Common myeloid progenitor, CD34-positive (primary cell): ENCODE measurements at places on chromosomes 16 and 17.

DNA sequence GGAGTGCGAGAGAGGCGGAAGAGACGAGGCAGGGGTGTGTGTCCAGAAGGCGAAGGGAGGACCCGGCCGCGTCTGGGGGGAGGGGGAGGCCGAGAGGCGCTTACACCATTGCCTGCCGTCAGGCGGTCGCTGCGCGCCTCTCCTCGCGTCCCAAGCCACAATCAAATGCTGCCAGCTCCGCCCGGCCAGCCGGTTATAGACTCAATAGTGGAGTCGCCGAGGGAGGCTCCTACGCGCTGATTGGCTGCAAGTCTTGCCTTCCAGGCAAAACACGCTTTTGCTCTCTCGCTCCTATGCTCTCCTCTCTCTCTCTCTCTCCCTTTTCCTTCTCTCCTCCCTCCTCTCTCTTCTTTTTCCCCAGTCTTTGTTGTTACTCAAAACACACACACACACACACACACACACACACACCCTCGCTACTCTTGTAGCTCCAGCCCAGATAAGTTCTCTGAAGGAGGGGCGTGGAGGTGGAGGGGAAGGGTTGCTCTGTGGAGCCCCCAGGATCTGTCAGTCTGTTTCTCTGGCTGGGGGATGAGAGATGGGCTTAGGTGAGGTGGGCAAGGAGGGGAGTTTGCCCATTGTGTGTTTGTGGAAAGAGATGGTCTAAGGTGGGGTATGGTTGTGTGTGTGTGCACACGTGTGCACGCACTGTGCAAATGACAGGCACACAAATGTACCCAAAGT lies at the start of gene DLX3:
DLX3 (minus strand) TSS at position 170 of the 684 bp plus-strand sequence. CDS start 226 bp downstream, outside the sequence.
- DNase-seq = peak; percentile 39

GRCh38 chr16:52573365-52574299 lies 26.7 kb upstream of the TOX3 start:
- no peak for DNase-seq

GRCh38 chr17:39002991-39003715 lies 36.0 kb upstream of the FBXO47 start:
- peak; percentile 81 for DNase-seq

DNA sequence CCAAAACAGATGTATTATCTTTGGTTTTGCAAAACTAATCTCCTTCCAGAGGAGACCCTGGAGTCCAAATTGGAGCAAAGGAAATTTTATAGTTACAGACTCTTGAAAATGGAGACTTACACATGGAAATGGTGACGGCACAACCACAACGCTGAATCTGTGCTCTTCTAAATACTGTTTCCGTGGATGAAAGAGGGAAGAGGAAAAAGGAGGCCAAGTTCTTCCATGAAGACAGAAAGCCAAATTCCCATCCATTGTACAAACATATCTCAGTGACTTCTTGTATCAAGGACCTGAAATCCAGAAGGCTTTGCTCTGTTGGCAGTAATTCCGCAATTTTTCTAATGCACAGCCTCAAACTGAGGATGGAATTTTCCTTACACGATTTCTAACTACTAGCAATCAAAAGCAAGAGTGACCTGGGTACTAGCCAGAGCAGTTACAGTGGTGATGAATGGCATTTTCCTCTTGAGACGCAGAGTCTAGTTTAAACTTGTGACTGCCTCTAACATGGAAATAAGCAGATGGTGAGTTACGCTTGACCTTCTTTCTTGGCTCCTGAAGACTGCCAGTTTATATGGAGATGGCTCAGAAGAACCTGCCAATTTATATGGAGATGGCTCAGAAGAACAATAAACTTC lies 38.5 kb downstream of the VPS53 start:
- no peak for DNase-seq

DNA sequence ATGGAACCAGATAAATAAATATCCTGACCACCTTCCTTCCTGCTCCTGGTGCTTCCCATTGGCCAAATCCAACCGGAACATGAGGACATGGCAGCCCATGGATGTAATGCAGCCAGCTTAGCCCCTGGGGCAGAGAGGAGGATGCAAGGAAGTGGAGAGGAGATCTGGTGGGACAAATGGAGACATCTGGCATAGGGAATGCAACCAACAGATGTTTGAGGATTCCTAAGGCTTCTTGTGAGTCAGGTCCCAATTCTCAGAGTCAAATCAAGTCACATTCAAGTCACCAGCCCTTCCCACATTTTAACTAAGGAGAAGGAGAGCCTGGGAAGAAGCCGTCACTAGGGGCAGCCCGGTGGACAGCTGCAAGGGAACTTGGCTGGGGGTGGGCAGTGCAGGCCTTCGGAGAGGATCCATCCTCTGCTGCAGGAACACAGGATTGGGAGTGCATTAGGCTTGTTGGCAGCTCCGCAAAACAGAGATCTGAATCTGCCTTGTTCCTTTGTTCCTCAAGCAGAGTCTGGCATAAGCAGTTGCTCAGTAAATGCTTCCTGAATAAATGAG lies 62.8 kb upstream of the HS3ST2 start:
- no peak for DNase-seq

DNA sequence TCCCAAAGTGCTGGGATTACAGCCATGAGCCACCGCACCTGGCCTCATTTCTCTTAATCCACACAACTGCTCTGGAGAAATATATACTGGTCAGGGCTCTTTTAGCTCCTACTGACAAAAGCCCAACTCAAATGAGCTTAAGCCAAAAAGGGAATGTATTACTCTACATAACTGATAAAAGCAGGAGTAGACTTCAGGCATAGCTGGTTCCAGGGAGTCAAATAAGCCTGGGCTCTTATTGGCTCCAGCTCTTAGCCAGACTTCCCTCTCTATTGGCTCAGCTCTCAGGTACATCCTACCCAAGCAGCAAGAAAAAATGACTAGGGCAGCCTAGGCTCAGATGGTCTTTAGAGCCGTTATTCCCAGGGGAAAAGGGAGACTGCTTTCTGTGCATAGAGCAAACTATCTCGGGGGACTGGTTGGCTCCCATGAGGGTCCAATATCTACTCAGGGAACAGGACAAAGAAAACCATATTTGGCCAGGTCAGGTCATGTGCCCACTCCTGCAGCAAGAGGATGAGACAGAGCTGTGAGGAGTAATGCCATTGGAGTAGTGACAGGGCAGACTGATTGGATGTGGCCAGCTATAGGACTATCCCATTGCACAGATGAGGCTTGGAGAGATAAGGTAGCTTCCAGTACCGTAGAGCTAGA lies 21.2 kb downstream of the TBX2 start:
- no peak for DNase-seq

GRCh38 chr16:1288813-1289476 lies 20.5 kb upstream of the UBE2I start:
- DNase-seq = no peak

- DNase-seq = no peak
Measured at GRCh38 chr17:5557485-5557884, 26.8 kb downstream of the NLRP1 start.
